ENCODE measurements at places on chromosomes 12 and 14.

DNA sequence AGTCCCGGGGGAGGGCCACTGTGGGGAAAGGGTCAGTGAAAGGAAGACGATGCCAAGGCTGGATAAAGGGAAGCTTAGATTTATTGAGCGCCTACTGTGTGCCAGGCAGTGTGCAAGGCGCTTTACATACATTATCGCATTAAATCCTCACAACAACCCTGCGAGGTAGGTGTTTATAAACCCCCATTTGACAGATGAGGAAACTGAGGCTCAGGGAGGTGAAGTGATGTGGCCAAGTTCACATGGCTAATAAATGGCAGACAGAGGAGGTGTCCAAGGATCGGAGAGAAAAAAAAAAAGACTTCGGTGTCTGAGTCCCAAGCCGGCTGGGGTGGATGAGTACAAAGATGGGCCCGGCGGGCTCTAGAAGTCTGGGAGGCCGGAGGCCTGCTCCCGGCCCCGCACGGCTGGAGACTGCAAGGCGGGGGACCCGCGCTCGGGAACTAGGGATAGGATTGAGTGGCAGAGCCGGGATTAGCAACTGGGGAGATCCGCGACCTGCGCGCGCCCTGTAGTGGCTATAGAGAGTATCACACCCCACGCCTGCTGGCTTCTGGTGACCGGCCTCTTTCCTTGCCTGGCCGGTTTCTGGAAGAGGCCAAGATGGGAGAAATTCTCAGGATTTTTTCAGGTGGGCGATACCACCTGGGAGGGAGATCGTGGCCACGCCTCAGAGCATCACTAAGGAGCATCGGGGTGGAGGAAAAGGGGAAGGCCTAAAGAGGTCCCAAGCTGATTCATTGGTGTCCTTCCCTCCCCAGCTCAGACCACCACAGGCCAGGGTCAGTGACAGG lies 3.9 kb downstream of the DDN start:
- DNase-seq: peak; percentile 79

DNA sequence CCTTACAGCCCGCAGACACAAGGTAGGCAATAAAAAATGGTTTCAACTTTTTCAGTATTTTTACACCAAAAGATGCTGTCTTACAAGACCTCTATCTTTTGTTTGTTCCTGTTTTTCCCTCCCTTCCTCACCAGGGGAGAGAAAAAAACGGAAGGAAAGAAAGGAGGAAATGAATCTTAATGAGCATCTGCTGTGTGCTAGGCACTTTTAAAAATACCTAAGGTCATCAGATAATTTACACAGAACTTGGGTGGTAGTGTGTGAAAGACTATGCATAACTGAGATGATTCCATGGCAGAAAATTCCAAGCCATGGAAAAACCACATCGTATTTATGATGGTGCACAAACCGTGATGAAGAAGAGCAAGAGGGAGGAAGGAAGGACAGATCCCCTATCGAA lies 121.2 kb downstream of the DIP2B start:
- DNase-seq: peak; percentile 49

DNA sequence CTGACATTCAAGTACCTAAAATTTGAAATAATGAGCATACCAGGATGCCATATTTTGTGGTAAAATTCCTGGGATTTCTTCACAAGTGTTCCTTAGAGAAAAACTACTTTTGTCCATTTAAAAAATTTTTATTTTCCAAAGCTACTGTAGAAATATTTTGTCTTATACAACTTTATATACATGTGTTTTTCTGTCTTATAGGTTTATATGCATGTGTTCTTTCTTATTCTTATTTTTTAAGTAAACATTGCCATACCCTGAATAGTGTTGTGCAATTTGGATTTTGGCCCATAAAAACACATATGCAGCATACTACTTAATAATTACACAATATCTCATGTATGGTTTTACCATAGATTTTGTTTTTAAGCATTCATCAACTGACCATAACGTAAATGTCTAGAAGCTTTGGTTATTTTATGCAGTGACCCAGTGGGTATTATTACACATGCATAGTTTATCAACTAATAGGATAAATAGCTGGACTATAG lies 1107.4 kb upstream of the SEL1L start:
- no peak for DNase-seq

DNA sequence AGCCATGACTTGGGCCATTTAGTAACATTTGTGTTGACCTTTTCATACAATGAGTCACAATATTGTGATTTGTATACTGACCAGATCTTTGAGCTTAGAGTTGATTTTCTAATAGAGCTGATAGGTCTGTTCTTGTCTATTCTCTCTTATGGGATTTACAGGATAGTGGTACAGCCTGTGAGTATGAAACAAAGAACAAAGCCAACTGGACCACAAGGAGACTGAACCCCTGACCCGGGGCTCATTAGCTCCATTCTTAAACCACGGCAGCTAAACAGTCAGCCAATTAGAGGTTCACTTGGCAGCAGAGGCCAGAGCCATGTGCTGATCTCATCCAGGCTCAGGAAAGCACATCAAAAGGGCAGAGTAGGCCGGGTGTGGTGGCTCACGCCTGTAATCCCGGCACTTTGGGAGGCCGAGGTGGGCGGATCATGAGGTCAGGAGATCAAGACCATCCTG lies 59.1 kb upstream of the GNPNAT1 start:
- no peak for DNase-seq

DNA sequence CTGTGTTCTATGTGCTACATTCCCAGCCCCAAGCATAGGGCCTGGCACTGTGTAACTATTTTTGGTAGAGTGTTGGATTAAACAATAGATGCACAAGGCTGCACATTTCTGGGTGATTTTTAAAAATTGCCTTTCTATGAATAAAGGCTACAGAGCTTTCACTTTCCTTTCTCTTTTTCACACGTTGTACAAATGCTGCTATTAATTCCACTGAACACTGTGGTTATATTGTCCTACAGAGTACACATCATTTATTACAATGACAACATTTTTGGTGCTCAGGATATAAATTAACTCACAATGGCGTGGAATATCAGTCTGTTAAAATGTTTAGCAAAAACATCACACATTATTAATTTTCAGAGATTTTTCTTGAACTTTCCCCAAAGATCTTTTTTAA lies 3.6 kb upstream of the EML1 start:
- DNase-seq: no peak

- no peak for DNase-seq
Observed at GRCh38 chr12:26878661-26879119, 45.7 kb upstream of the ITPR2 start.

GRCh38 chr12:121717041-121717699 lies 4.6 kb downstream of the TMEM120B start:
- no peak for DNase-seq

- DNase-seq: peak; percentile 43
Observed at GRCh38 chr14:61104358-61104757, 123.3 kb downstream of the SLC38A6 start.

GRCh38 chr12:18861287-18861858 lies 123.5 kb downstream of the CAPZA3 start:
- peak; percentile 43 for DNase-seq

- no peak for DNase-seq
Observed at GRCh38 chr14:54317391-54317790, 79.4 kb upstream of the CDKN3 start.

DNA sequence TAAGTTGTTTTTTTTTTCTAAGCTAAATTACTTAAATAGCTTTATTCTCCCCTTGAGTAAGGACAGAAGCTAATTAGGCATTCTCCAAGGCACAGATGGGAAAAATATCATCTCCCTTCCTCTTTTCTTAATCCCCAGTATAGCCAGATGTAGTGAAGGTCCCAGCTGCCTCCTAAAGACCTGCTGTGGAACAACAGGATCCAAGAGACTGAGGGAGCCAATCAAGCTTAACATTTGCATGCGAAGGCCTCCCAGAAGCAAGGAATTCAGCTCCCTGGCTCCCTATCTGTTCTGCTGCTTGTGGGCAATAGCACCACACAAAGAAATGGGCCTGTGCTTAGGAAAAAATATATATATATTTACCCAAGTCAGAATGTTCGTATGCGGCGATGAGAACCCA lies 255.2 kb downstream of the SYT1 start:
- no peak for DNase-seq

DNA sequence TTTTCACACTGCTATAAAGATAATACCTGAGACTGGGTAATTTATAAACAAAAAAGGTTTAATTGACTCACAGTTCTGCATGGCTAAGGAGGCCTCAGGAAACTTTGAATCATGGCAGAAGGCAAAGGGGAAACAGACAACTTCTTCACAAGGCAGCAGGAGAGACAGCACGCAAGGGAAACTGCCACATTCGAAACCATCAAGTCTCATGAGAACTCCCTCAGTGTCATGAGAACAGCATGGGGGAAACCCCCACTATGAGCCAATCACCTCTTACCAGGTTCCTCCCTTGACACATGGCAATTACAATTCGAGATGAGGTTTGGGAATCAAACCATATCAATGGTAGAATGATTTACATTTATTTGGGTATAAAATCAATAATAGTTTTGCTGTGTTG lies 558.5 kb downstream of the TMTC2 start:
- DNase-seq: no peak

GRCh38 chr14:103740991-103741689 lies 25.5 kb downstream of the ZFYVE21 start:
- peak; percentile 19 for DNase-seq

Data from suppressor macrophage treated with lipopolysaccharide for 4 hours (primary cell).